Adipocyte (in vitro differentiated cells): ENCODE measurements at places on chromosomes 13 and 19.

DNA sequence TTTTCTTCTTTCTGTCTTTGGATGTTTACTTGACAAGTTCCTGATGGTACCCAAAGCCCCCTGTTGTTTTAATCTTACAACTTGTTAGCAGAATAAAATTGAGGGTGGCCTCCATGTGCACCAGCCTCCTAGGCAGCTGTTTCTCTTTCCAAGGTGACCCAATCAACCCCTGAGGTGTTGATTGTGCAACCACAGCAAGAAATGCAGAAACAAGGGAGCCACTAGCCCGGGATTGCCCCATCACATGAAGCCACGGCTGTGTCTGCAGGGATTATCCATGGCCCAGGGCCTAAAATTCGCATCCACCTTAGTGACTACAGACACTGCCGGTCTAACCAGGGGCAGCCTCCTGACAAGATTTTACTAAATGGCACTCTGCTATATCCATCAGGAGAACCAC lies 14.4 kb downstream of the CEACAM4 start:
- no peak for DNase-seq

GRCh38 chr19:18392417-18392816 lies 5.0 kb downstream of the LRRC25 start:
- no peak for DNase-seq

DNA sequence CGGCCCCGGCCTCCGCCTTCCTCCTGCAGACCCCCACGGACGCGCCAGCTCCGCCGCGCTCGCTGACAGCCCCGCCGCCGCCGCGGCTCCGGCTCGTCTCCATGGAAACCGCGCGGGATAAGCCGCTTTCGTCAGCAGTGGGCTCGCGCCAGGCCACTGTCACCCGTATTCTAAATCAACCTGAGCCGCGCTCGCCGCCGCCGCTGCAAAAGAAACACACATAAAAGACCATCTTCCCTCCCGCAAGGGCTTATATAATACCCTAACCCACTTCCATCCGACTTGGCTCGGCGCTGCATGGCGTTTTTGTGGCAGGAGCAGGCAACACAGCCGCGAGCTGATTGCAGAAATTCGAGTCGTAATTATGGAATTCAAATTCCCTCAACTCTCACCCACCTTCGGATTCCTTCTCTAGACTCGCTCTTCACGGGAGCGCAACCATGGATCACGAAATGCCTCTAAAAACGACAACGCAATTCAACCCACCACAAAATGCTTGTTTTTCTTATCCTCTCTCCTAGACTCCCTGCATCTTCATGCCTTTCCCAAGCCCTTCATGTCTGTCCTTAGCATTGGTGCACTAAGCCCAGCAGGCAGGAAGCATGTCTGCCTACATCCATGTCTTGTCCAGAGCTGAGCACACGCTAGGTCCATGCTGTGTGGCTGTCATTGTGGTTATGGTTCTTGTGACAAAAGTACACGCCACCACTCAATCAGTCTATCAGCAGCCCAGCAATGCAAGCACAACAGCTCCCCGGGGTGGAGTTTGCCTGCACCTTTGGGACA lies at the start of gene AMER2:
Gene AMER2, minus strand, starts transcription at position 772 of the 786 bp plus-strand sequence. Its CDS starts 669 bp downstream, at position 103.
- DNase-seq: peak; percentile 62

- DNase-seq: no peak
Measured at GRCh38 chr19:6752256-6753177, 13.0 kb downstream of the TRIP10 start.

DNA sequence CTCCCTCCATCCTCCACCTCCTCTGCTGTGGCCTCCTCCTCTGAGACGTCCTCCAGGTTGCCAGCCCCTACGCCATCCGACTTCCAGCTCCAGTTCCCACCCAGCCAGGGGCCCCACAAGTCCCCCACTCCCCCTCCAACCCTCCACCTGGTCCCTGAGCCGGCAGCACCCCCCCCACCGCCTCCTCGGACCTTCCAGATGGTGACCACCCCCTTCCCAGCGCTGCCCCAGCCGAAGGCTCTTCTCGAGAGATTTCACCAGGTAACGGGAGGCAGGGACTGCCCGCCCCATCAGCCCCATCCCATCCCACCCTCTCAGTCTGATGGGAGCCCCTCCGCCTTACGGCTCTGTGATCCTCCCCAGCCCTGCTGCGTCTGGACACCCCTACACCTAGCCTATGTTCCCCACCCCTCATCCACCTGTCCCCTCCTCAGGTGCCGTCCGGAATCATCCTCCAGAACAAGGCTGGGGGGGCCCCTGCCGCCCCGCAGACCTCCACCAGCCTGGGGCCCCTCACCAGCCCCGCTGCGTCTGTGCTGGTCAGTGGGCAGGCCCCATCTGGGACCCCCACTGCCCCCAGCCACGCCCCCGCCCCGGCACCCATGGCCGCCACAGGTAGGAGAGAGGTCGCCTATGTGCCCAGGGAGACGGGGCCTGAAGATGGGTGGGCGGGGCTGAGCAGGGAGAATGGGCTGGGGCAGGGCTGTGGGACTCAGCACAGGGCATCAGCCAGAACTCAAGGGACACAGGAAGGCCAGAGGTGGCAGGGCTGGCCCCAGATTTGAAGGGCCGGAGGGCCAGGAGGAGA lies 18.6 kb upstream of the EHD2 start:
- no peak for DNase-seq

DNA sequence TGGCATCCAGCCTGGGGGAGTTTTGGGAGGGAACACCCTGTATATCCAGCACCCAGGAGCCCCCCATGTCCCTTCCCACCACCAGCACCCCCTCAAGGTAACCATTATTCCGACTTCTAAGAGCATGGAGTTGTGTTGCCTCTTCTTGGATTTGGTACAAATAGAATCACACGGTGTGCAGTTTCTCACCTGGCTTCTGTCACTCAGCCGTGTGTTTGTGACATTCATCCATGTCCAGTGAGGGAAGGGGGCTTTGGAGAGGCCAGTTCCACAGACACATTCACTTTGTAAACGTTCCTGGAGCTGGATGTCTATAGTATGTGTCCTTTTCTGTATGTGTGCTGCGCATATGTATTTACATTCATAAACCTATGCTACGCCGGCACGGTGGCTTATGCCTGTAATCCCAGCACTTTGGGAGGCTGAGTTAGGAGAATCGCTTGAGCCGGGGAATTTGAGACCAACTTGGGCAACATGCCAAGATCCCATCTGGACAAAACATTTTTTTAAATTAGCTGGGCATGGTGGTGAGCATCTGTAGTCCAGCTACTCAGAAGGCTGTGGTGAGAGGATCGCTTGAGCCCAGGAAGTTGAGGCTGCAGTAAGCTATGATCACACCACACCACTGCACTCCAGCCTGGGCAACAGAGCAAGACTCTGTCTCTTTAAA lies 36.6 kb downstream of the MYH14 start:
- no peak for DNase-seq

DNA sequence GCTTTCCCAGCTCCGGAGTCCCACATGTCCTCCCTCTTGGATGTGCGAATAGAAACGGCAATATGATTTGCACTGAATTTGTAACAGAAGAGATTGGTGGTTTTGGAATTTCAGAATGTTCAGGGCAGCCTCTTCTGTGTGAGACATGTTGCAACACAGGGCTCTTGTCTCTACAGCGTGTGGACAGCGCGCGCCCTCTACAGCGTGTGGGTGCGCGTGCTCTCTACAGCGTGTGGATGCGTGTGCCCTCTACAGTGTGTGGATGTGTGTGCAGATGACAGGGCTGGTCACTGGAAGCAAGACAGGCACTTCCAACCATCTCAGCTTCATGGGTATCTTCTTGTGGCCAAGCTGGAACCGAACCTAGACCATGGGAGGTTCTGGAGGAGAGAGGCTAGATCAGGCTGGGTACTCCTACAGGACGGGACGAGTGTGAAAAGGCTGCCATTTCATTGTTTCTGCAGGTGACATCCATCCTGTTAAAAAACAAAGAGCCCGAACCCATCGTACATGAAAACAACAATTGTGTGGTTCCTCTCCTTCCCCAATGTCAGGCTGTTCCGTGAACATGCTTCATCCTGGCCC lies 78.4 kb downstream of the TEX29 start:
- no peak for DNase-seq

DNA sequence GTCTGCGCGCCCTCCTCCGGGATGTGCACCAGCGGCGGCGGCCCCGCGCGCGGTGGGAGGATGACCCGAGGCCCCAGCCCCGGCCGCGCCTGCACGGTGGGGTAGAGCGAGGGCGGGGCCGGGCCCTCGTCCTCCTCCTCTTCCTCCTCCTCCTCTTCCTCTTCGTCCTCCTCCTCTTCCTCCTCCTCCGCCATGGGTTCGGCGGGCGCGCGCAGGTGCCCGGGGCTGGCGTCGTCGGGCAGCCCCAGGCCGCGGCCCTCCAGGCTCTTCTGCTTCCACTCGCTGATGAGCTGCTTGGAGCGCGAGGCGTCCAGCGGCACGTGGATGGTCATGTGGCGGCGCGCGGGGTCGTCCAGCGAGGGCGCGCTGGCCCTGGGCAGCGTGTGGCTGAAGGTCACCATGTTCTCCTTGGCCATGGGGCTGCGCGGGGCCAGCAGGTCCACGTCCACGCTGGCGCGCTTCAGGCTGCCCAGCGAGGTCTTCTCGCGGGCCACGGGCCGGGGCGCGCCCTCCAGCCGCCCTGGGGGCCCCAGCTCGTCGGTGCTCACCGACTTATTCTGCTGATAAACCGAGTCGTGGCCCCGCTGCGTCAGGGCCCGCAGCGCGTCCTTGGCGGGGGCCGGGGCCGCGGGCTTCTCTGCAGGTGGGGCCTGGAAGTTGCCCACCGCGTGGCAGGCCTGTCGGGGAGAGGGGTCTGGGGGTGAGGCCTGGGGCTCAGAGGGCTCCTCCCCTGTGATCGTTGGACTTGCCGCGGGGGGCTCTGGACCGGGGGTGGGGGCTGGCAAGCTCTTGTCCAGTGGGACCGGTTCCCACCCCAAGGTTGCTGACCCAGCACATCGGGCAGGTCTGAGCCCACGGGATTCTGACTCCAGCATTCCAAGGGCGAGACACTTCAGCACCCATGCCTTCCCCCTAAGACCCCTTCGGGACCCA lies 8.3 kb downstream of the PLPPR3 start:
- DNase-seq: no peak

DNA sequence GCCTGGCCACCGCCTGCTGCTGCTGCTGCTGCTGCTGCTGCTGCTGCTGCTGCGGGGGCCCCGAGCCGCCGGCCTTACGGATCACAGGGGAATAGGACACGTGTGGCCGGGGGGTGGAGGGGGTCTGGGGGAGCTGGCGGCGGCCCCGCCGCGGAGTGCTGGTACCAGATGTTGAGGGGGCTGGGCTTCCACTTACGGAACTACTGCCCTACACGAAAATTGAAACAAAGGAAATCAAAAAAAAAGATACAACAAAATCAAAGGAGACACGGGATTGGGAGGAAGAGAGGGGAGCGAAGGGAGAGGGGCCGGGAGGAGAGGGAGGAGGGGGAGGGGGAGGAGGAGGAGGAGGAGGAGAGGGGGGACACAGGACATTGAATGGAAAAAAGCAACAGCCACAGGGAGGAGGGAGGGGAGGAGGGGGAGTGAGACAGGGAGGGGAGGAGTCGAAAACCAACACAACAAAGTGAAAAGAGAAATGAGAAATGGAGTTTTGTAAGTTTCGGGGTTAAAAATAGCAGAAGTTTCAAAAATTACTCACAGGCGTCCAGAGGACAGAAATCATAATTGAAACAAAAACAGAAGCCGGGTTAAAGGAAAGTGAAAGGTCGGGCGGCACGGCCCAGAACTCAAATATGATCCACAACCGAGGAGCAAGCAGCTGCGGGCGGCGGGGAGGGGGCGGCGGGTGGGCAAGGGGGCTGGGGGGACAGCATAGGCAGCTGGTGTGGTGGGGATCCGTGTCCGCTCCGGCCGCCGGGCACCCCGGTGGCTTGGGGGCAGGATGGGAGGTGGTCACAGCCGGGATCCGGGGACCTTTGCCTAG lies 57.8 kb downstream of the IER2 start:
- DNase-seq: peak; percentile 66

- no peak for DNase-seq
Measured at GRCh38 chr19:7742575-7742974, 4.8 kb downstream of the CD209 start.

DNA sequence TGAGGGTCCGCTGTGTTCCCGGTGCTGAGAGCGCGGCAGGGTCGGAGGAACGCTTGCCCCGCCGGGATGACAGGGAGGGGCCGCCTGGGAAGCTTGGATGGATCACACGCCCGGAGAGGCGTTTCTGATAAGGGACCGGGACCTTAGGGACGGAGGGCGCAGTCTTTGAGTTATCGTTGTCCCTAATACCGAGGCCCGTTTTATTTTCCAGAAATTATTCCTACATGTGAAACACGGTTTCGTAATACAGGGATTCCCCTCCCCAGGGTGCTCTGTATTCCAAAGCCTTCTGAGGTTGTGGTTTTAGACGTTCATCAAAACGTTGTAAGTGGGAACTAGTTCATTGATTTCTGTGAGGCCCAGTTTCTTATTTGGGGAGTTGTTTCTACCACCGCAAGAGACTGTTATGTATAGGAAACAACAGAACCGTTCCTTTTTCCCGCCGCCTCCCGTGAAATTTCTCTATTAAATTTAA lies 752 bp downstream of the PDCD5 start:
- peak; percentile 79 for DNase-seq

- no peak for DNase-seq
Measured at GRCh38 chr13:42592915-42593900, 19.3 kb downstream of the TNFSF11 start.

GRCh38 chr13:38819053-38819452 lies 132.2 kb downstream of the FREM2 start:
- peak; percentile 4 for DNase-seq

DNA sequence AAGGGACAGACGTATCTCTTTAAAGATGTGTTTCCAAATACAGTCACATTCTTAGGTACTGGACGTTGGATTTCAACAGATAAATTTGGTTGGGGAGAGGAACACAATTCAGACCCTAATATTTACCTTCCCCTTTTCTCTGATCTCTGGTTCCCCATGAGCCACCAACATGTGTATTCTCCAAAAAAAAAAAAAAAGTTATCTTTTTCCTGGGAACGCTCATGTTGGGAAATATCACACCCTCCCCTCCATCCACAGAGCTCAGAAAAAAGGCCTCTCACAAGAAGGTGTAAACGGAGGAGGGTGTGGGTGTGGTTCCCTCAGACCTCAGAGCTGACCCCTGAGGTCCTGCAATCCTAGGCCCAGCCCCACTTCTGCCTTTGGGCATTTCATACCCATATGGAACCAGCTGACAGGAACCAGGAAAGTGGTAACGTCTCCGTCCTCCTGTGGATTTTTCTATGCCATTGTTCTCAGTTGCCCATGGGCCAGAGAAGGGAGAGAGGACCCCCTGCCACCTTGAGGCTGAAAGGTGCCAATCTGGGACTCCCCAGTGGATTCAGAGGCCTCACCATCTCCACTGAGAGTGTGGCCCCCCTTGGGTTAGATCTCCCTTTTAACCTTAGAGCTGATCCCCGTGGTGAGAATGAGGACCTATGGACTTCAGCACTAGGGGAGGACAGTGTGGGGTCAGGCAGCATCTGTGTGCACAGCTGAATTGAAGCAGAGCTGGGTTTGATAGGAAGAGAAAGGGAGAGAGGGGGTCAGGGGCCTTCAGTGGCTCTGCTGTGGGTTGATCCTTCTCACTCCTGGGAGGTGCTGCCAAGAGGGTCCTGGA lies 8.4 kb upstream of the SIGLEC12 start:
- DNase-seq: no peak

- DNase-seq: no peak
Measured at GRCh38 chr13:110911880-110912279, 3.0 kb downstream of the ANKRD10 start.

- DNase-seq: no peak
Measured at GRCh38 chr19:5321851-5322681, 18.5 kb downstream of the PTPRS start.

- DNase-seq: no peak
Measured at GRCh38 chr19:10809651-10810285, 26.2 kb downstream of the TMED1 start.

GRCh38 chr19:4474514-4475022 lies 2.5 kb downstream of the HDGFL2 start:
- peak; percentile 83 for DNase-seq
